Urothelium cell line (cell line): ENCODE measurements at places on chromosomes 5 and 9.

DNA sequence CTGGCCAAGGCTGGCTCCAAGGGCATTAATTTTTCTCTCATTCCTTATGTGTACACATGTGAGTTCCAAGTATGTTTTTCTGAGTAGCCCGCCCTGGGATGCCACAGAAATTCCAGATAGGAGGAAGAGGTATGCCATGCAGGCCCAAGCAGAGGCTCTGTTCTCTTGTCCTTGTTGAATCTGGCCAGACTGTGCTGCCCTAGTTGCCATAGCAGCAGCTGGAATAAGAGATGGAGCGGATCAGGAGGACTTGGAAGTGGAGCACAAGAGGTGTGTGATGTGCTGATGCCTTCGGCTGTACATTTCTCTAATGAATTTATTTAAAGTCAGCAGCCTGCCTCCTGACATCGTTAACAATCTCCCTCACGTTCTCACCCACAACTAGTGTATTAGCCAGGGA lies 235.6 kb upstream of the RPS23 start:
- DNase-seq = no peak

- DNase-seq = no peak
These were observed 27.6 kb upstream of the LHFPL2 start for GRCh38 chr5:78675956-78676730.

- peak; percentile 9 for DNase-seq
These were observed 1.0 kb upstream of the GOLGA1 start for GRCh38 chr9:124941679-124942561.

DNA sequence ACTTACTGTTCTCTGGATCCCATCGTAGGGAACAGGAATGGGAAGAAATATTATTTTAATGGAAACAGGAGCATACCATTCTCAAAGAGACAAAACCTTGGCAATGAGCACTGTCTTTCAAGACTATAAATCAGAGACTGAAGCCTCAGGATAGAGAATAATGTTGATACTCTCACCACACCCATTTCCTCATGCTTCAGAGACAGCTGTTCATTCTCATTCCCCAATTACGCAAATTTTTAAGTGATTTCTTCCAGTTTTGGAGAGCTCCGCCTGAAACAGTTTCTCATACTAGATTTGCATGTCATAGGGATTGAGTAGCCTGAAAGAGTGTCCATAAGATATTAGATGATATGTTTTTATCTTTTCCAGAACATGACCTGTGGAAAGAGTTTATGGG lies 290.5 kb upstream of the RASA1 start:
- DNase-seq = no peak

GRCh38 chr5:100430268-100431195 lies 104.6 kb upstream of the FAM174A start:
- DNase-seq = peak; percentile 41

DNA sequence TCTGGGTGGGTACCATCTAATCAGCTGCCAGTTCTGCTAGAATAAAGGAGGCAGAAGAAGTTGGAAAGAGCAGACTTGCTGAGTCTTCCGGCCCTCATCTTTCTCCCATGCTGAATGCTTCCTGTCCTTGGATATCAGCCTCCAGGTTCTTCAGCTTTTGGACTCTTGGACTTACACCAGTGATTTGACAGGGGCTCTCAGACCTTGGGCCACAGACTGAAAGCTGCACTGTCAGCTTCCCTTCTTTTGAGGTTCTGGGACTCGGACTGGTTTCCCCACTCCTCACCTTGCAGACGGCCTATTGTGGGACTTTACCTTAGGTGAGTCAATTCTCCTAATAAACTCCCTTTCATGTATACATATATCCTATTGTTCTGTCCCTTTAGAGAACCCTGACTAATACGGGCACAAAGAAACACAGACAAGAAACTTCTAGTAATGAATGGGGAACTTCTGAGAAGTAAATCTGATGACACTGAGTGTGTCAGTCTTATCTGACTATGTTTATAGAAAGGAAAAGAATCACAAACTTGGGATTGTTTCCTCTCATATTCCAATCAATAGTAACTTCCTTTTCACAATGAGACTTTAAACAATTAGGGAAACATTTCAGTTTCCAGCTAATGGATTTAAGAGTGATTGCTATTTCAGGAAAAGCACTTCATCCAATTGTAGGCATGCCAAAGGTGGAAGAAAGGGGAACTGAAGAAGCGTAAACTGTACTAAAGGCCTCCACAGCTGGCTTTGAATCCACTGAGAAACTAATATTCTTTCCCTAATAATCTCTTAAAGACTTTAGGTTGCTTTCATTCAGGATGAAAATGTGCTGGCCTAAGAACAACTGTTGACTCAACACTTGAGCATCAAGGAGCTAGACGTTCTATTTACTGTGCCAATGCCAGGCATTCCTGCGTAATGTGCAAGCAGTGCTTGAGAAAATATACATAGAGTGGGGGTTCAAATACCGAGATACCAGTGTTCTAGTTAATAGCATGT lies 127.9 kb upstream of the PTGER4 start:
- peak; percentile 81 for DNase-seq

- DNase-seq = no peak
These were observed 3.1 kb downstream of the HMCN2 start for GRCh38 chr9:130268521-130269211.

GRCh38 chr9:5626727-5627634 lies 1.9 kb upstream of the RIC1 start:
- no peak for DNase-seq

DNA sequence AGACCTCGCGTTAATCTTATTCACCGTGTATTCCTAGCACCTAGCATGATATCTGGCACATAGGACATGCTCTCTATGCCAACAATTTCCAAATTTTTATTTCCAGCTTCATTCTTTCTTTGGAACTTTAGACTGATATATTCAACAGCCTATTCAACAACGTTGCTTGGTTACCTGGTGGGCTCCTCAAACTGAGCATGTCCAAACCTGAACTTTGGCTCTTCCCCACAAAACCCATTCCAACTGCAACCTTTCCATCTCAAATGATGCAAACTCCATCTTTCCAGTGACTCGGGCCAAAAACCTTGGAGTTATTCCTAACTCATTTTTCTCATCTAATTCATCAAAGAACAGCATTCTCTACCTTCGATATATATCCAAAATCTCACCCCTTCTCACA lies 525.2 kb downstream of the AGTPBP1 start:
- DNase-seq = no peak

DNA sequence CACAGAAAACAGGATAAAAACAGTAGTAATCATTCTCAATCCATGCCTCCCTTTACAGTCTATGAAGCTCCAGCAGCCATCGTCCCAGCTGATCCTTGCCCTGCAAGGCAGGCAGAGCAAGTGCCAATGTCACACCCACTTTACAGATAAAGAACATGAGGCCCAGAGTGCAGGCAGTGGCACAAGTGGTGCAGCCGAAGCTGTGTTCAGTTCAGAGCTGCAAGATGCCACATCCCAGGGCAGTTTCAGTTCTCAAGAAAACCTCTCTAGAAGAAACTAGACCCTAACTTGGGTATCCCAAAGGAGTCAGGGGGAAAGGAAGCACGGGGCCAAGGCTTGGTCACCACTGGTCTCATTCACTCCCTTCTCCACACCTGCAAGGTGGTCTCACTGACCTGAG lies 34.6 kb upstream of the CPLX2 start:
- no peak for DNase-seq

DNA sequence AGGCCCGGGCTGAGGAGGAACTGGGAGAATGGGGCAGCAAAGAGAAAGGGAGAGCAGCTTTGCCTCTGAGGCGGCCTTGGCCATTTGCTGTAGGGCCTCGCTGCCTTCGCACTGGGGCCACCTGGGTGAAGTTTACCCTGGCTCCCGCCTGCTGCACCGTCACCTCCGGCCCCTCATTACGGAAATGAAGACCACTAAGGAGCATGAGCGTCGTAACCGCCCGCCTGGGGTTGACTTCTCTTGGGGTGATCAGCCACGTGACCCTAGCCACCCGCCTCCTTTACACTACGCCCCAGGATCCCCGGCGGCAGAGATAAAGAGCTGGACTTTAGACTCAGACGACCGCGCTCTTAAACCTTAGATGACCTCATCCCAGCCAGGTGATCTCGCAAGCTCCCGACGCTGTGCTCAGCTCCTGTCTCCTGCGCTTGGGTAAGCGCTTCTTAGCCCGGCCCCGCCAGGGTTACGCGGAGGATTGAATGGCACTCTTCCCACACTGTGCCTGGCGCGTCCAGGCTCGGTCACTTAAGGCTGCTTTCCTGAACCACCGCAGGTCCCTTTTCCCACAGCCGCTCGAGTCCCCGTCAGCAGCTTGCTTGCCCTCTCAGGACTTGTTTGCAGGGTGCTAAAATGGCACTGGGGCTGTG lies 107.9 kb upstream of the LARP1 start:
- DNase-seq = no peak

DNA sequence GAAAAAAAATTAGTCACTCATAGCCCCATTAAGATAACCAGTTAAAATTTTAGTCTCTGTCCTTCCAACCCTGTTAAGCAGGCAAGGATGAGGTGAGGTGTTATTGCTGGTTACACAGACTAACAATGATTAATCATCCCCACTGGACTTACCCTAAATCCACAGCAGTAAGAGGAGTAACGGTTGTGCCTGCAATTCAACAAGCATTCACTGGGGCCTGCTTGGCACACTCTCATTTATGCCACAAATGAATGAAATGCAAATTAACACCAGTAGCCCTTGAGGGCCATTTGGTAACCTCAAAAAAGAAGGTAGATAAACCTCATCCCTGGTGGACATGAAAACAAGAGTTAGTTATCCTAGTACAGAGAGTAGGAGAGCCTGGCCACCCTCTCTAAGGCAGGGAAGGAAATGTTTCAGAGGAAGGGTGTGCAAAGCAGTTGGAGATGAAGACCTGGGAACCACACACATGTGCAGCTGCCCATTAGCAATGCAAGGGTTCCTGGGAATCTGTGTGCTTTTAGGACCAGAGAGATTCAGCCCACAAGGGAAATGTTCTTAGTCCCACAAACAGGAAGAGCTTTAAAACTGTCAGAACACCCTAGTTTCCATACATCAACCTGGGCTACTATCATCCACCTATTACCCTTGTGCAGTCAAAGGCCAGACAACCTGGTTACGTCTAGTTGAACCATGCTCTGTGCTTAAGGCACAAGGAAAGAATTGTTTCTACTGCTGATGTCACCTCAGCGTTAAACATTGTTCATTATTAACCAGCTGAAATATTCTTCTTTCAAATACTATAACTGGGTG lies 7.7 kb downstream of the LHFPL2 start:
- no peak for DNase-seq

- DNase-seq = no peak
These were observed 82.0 kb upstream of the FSTL4 start for GRCh38 chr5:133694181-133694831.

DNA sequence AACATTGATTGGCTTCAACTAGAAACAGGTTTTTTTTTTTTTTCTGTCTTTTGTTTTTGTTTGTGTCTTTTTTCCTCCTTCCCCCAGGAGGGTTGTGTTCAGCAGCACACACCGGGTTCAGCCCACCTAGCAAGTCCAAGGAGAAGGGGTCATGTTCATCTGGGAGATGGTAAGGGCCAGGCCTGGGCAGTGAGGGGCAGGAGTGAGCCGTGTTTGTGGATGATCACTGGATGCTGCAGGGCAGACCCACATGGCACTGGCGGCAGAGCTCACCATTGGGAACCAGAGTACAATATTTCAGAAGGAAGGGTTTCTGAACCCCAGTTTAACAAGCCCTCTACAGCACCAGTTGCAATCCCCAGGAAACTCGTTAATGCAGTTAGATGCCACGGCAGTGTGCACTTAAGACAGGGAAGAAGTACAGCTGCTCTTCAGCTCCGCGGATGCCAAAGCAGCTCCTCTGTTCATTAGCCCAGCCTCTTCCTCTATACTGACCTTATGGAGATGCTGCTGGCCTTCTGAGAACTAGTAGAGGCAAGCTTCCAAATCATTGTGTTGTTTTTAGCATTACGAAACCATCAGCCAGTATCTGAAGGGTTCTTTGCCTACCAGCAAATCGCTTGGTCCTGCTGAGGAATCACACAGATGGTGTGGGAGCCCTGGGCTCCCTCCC lies 508.2 kb upstream of the WWC1 start:
- no peak for DNase-seq

DNA sequence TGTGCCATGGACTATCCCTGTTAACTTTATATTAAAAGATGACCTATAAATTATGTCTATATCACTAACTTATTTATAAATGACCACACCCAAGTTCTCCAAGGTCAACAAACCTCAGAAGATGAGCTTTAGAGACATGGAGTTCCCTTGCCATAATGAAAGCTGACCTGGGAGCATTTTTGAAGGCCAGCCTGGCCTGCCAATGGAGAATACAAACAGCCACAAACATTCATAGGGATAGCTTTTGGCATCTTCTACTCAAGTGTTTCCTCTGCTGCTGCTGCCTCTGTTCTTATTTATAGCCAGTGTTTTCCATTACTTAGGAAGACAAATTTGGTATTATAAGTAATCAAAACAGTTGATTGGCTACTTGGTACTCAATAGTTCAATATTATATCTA lies 117.3 kb upstream of the ADAMTS19 start:
- no peak for DNase-seq

DNA sequence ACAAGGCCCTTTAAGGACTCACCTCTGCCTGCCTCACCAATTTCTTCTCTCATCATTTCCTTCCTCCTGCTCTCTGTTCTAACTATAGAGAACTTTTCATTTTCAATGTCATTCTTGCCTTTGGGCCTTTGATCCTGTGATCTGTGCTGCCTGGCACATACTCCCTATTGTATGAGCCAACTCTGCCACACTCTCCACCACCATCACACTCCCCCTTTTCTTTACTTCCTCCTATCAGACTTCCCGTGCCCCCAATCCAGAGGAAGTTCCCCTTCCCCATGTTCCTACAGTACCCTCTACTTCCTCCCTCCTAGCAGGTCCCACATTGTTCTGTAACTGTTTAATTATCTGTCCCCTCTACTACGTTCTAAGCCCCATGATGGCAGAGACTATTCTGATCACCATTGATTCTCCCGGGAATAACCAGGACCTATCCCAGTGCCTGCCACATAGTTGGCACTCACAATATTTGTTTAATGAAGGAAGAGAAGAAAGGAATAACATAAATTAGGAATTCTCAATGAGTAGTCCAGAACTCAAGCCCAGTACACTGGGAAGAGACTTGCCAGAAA lies 27.5 kb downstream of the ADAM19 start:
- DNase-seq = no peak

DNA sequence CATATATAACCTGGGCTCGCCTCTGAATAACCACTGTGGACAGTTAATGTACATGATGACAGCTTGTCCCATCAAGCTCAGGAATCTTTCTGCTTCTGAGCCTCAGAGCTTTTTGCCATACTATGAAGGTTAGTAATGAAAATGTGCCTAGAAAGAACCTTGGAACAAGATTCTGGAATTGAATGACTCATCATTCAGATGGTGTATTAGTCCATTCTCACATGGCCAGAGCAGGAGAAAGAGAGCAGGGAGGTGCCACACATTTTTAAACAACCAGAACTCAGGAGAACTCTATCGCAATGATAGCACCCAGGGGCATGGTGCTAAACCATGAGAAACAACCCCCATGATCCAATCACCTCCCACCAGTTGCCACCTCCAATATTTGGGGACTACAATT lies 542.1 kb downstream of the PRR16 start:
- no peak for DNase-seq
